K562 (cell line): ENCODE measurements at places on chromosomes 16 and 17.
A peak's percentile ranks its signal among the peaks of the same experiment; 100 is the strongest.

DNA sequence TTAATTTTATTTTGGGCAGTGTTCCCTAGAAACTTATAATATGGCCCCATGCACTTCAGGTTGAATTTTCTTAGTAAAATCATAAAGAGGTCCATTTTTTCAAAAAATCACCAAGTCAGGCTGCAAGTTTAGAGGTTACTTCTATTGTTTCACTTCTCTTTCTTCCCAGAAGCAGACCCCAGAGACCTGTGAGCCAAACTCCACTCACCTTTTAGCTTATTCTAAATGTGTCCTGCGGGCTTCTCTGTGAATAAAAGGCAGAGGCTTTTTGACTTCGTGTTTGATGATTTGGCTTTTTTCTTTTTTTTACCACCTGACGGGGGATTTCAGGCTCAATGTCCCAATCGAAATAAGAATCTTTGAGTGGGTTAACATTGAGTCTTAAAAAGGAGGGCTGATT is 7.4 kb downstream of the PRKCB start:
- peaks cover 42% of the 10 kb centered on the region for H3K4me1 ChIP-seq
- no peak for DNase-seq
- no peak overlapping the region for H3K4me3 ChIP-seq
- H3K36me3 ChIP-seq: peaks cover 89% of the 10 kb centered on the region

DNA sequence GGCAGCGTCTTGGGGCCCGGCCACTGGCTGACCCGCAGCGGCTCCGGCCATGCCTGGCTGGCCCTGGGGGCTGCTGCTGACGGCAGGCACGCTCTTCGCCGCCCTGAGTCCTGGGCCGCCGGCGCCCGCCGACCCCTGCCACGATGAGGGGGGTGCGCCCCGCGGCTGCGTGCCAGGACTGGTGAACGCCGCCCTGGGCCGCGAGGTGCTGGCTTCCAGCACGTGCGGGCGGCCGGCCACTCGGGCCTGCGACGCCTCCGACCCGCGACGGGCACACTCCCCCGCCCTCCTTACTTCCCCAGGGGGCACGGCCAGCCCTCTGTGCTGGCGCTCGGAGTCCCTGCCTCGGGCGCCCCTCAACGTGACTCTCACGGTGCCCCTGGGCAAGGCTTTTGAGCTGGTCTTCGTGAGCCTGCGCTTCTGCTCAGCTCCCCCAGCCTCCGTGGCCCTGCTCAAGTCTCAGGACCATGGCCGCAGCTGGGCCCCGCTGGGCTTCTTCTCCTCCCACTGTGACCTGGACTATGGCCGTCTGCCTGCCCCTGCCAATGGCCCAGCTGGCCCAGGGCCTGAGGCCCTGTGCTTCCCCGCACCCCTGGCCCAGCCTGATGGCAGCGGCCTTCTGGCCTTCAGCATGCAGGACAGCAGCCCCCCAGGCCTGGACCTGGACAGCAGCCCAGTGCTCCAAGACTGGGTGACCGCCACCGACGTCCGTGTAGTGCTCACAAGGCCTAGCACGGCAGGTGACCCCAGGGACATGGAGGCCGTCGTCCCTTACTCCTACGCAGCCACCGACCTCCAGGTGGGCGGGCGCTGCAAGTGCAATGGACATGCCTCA is 773 bp downstream of the NTN3 start:
- H3K27me3 ChIP-seq: no peaks in the 10 kb centered on the region
- H3K36me3 ChIP-seq: no peaks in the 10 kb centered on the region
- H3K4me1 ChIP-seq: peaks cover 96% of the 10 kb centered on the region

GRCh38 chr16:82748026-82748425 is 121.3 kb downstream of the CDH13 start:
- no peaks in the 10 kb centered on the region for H3K4me1 ChIP-seq
- no peak overlapping the region for H3K4me3 ChIP-seq
- H3K27ac ChIP-seq: no peak overlapping the region
- no peaks in the 10 kb centered on the region for H3K36me3 ChIP-seq
- DNase-seq: no peak

- H3K4me1 ChIP-seq: no peaks in the 10 kb centered on the region
- peaks cover 62% of the 10 kb centered on the region; the same call in 2 of the 3 replicates for H3K36me3 ChIP-seq
- DNase-seq: no peak
- H3K27ac ChIP-seq: no peak overlapping the region
- H3K4me3 ChIP-seq: no peak overlapping the region
Measured at GRCh38 chr17:47119746-47120520, 69.2 kb downstream of the CDC27 start.

- no peak for DNase-seq
- no peaks in the 10 kb centered on the region for H3K36me3 ChIP-seq
- H3K27ac ChIP-seq: 0 out of 3 replicates have a peak overlapping the region, but pooled peaks have one; percentile 2
- H3K27me3 ChIP-seq: no peaks in the 10 kb centered on the region
- H3K4me3 ChIP-seq: no peak overlapping the region
Measured at GRCh38 chr16:58850019-58850677, 116.0 kb upstream of the GOT2 start.

- no peak overlapping the region for H3K4me3 ChIP-seq
- no peak for DNase-seq
- peaks cover 16% of the 10 kb centered on the region; the same call in 2 of the 3 replicates for H3K36me3 ChIP-seq
- H3K4me1 ChIP-seq: no peaks in the 10 kb centered on the region
Measured at GRCh38 chr17:80931421-80932265, 60.0 kb upstream of the CHMP6 start.
